ENCODE measurements at places on chromosomes 2 and 18. TPM values are rescaled to one million over a fixed set of nuclear protein-coding genes. Genes with fewer than 3 reads are reported as not detected.
A peak's percentile ranks its signal among the peaks of the same experiment; 100 is the strongest.

Gene SLC5A7
- total RNA-seq: not detected

- H3K4me3 ChIP-seq: no peak overlapping the region
- H3K27me3 ChIP-seq: no peaks in the 10 kb centered on the region
- no peaks in the 10 kb centered on the region for H3K4me1 ChIP-seq
- no peak overlapping the region for H3K27ac ChIP-seq
- H3K36me3 ChIP-seq: no peaks in the 10 kb centered on the region
- no peak for DNase-seq
Measured at GRCh38 chr18:27014841-27015240, 149.3 kb upstream of the AQP4 start.

GRCh38 chr2:71586471-71586870, 133.1 kb downstream of the DYSF start:
- H3K27ac ChIP-seq: no peak overlapping the region
- no peaks in the 10 kb centered on the region for H3K4me1 ChIP-seq
- H3K27me3 ChIP-seq: no peaks in the 10 kb centered on the region

GRCh38 chr2:32719430-32719829, 91.6 kb downstream of the TTC27 start:
- H3K4me1 ChIP-seq: peaks cover 14% of the 10 kb centered on the region
- H3K27me3 ChIP-seq: no peaks in the 10 kb centered on the region
- H3K27ac ChIP-seq: no peak overlapping the region
- H3K36me3 ChIP-seq: peaks cover under 1% of the 10 kb centered on the region
- H3K4me3 ChIP-seq: no peak overlapping the region
- no peak for DNase-seq

Gene EMILIN1
- 6.2 TPM for total RNA-seq

GRCh38 chr2:217616936-217617335, 385.9 kb downstream of the TNS1 start:
- no peak for DNase-seq
- no peak overlapping the region for H3K4me3 ChIP-seq
- H3K36me3 ChIP-seq: no peaks in the 10 kb centered on the region
- no peak overlapping the region for H3K27ac ChIP-seq

Gene LIMS1
- total RNA-seq: 37.8 TPM

Gene NAT8
- total RNA-seq: not detected

Gene TTL
- total RNA-seq: 24.2 TPM

GRCh38 chr2:102783506-102784183, 21.8 kb downstream of the TMEM182 start:
- DNase-seq: no peak
- no peak overlapping the region for H3K27ac ChIP-seq
- H3K4me1 ChIP-seq: no peaks in the 10 kb centered on the region
- H3K27me3 ChIP-seq: no peaks in the 10 kb centered on the region
- no peak overlapping the region for H3K4me3 ChIP-seq

DNA sequence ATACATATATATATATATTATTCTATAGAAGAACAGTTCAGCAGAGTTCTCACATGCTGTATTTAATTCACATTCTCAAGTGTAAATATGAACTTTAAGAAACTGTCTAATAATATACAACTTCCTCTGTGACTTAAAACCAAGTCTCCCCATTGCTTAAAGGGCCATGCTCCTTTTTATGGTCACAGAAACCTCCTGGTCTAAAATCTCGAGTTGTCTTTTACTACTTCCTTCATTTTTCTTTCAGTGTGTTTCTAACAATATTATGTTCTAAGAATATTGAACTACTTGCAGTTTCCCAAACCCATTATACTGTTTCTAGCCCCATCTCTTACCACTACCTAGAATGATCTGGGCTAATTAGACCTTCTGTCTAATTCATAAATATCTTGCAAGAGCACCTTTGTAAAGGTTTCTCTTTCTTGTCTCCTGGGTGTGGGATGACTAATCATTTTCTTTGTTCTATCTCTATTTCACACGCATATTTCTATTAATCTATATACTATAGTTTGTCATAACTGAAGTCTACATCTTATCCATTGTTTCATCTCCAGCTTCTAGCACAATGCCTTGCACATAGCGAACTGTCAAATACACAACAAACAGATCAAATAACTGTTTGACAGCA, 48.8 kb downstream of the ERBB4 start:
- H3K4me1 ChIP-seq: no peaks in the 10 kb centered on the region
- no peak overlapping the region for H3K4me3 ChIP-seq
- H3K27me3 ChIP-seq: no peaks in the 10 kb centered on the region
- no peak for DNase-seq
- H3K36me3 ChIP-seq: no peaks in the 10 kb centered on the region

DNA sequence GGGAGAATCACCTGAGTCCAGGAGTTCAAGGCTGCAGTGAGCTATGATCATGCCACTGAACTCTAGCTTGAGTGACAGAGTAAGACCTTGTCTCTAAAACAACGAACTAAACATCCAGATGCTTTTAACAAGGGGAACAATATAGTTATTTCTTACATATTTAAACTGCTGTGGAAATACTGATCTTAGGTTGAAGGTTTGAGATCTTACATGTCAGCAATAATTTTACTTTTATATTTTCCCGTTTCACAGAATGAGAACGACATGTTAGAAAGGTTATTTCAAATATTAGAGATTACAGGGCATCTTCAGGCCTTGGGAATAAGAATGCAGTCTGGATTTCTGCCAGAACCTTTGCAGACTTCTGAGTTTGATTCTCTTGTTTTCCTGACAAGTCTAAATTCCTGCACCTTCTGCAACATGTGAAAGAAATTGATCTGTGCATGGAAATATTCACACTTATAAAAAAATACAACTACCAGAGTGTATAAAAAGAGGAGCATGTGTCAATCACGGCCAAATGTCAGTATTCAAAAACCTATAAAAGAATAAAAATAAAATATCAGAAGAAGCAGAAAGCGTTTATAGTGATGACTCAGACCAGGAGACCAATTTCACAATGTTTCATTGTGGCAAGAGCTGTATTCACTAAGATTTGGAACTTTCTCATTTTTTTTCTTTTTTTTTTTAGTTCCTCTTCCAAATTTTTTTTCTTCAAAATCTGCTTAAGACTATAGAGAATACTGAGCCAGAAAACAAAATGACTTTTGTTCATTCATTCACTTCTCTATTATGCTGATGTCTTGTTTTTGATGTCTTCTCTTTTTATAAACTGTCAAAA, 29.6 kb downstream of the COLEC12 start:
- no peak overlapping the region for H3K4me3 ChIP-seq
- H3K27ac ChIP-seq: no peak overlapping the region
- no peaks in the 10 kb centered on the region for H3K36me3 ChIP-seq
- H3K4me1 ChIP-seq: no peaks in the 10 kb centered on the region
- no peaks in the 10 kb centered on the region for H3K27me3 ChIP-seq

GRCh38 chr2:127270663-127271062, 23.3 kb downstream of the ERCC3 start:
- H3K4me3 ChIP-seq: no peak overlapping the region
- no peaks in the 10 kb centered on the region for H3K4me1 ChIP-seq
- no peak for DNase-seq
- H3K27me3 ChIP-seq: no peaks in the 10 kb centered on the region
- no peak overlapping the region for H3K27ac ChIP-seq
- H3K36me3 ChIP-seq: peaks cover 13% of the 10 kb centered on the region

Gene NPAS2
- 29.1 TPM for total RNA-seq

DNA sequence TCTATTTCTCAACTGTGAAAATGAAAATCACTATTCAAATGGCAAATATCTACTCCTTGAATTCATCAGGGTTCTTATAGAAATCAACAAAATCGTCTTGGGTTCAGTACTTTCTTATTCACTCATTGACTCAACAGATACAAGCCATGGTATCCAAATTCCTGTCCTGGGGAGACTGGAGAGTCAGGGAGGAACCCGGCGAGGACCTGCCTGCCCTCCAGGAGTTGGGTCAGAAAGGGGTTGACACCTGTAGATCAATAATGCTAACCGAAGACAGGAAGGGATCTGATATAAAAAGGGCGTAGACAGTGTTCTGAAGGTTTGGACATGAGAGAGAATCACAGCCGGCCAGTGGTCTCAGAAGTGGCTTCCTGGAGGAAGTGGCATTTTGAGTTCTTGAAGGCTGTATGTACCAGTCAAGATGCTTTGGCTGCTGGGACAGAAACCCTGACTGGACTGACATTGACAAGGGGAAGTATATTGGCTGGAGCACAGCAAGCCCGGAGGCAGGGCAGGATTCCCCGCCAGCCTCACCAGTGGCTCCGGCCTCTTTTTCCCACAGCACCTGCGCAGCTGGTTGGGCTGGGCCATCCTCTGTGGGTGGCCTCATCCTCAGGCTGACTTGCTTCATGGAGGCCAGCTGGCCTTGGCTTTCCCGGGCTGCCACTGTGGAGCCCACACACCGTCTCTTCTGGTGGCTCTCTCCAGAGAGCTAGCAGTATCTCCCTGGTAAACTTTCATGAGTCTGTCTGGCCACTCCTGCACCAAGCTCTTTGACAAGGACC, 3.0 kb downstream of the LRRFIP1 start:
- no peaks in the 10 kb centered on the region for H3K36me3 ChIP-seq
- H3K4me3 ChIP-seq: no peak overlapping the region

Gene NPPC
- 0.49 TPM for total RNA-seq

GRCh38 chr2:24708537-24709152, 84.5 kb downstream of the PTRHD1 start:
- H3K36me3 ChIP-seq: peaks cover 65% of the 10 kb centered on the region
- DNase-seq: no peak
- H3K4me1 ChIP-seq: no peaks in the 10 kb centered on the region
- no peaks in the 10 kb centered on the region for H3K27me3 ChIP-seq

- no peaks in the 10 kb centered on the region for H3K27me3 ChIP-seq
- H3K4me1 ChIP-seq: no peaks in the 10 kb centered on the region
- no peak for DNase-seq
- no peaks in the 10 kb centered on the region for H3K36me3 ChIP-seq
Measured at GRCh38 chr2:9298583-9298982, 92.0 kb downstream of the ASAP2 start.

GRCh38 chr2:73995810-73996209, 11.1 kb downstream of the TET3 start:
- H3K4me1 ChIP-seq: peaks cover 23% of the 10 kb centered on the region
- no peak overlapping the region for H3K27ac ChIP-seq
- no peak for DNase-seq

Gene ANKRD29
- 2.9 TPM for total RNA-seq

Gene IL18R1
- total RNA-seq: 1.3 TPM

- no peak overlapping the region for H3K27ac ChIP-seq
- no peaks in the 10 kb centered on the region for H3K36me3 ChIP-seq
- no peak overlapping the region for H3K4me3 ChIP-seq
- no peaks in the 10 kb centered on the region for H3K27me3 ChIP-seq
- no peak for DNase-seq
- H3K4me1 ChIP-seq: no peaks in the 10 kb centered on the region
Measured at GRCh38 chr2:140384946-140385345, 1604.8 kb upstream of the NXPH2 start.

Gene QPCT
- 13.7 TPM for total RNA-seq

- no peaks in the 10 kb centered on the region for H3K36me3 ChIP-seq
- no peaks in the 10 kb centered on the region for H3K27me3 ChIP-seq
- H3K4me3 ChIP-seq: no peak overlapping the region
Measured at GRCh38 chr2:104932243-104932642, 78.3 kb downstream of the POU3F3 start.

GRCh38 chr2:40282428-40282827, 169.5 kb downstream of the SLC8A1 start:
- DNase-seq: no peak
- H3K36me3 ChIP-seq: no peaks in the 10 kb centered on the region
- H3K4me1 ChIP-seq: peaks cover 11% of the 10 kb centered on the region
- no peaks in the 10 kb centered on the region for H3K27me3 ChIP-seq

DNA sequence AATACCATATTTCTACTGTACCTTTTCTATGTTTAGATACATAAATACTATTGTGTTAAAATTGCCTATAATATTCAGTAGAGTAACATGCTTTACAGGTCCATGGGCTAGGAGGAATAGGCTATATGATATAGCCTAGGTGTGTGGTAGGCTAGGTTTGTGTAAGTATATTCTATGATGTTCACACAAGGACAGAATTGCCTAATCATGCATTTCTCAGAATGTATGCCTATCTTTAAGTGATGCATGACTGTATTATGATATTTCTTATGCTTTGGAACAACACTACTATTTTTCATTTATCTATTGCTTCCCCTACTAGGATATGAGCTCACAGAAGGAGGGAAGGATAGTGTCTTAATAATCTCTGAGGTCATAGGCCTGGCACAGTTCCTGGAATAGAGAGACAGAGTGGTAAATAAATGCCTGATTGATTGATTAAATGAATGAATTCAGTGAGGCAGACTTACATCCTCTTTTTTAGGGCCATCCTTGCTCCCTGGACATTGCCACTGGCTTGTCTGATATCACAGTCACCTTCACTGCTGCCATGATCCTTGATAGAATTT, 121.0 kb downstream of the MYO3B start:
- H3K27me3 ChIP-seq: no peaks in the 10 kb centered on the region
- no peaks in the 10 kb centered on the region for H3K4me1 ChIP-seq
- no peak overlapping the region for H3K4me3 ChIP-seq
- H3K36me3 ChIP-seq: no peaks in the 10 kb centered on the region

GRCh38 chr2:9779596-9780264, 63.5 kb upstream of the TAF1B start:
- peaks cover 36% of the 10 kb centered on the region for H3K4me1 ChIP-seq
- H3K27me3 ChIP-seq: no peaks in the 10 kb centered on the region
- DNase-seq: no peak

DNA sequence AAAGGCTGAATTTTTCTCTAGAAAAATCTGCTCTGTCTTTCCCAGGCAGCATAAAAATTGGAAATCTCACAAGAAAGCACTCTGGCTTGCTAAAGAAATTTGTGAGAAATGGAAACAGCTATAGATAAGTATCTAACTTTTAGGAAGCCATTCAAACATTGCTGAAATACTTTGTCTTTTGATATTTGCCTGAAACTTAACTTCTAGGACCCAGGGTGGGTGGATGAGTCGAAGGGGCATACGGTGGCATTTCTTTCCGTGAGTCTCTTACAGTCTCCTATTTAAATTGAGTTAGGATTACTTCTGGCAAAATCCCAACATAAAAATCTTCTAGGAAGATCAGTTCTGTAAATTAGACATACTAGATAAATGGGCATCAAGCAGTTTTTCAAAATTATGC, 532 bp upstream of the COL3A1 start:
- peak overlapping the region; percentile 46 for H3K4me3 ChIP-seq
- H3K27me3 ChIP-seq: no peaks in the 10 kb centered on the region
- peak overlapping the region; percentile 72 for H3K27ac ChIP-seq
- no peaks in the 10 kb centered on the region for H3K4me1 ChIP-seq
- H3K36me3 ChIP-seq: no peaks in the 10 kb centered on the region
- DNase-seq: no peak

Gene ACVR1C
- total RNA-seq: 0.19 TPM

GRCh38 chr2:218187296-218188015, 20.7 kb upstream of the CXCR1 start:
- no peak overlapping the region for H3K4me3 ChIP-seq
- no peaks in the 10 kb centered on the region for H3K36me3 ChIP-seq
- no peak for DNase-seq
- peaks cover 15% of the 10 kb centered on the region for H3K4me1 ChIP-seq
- H3K27me3 ChIP-seq: no peaks in the 10 kb centered on the region
- peak overlapping the region; percentile 3 for H3K27ac ChIP-seq

DNA sequence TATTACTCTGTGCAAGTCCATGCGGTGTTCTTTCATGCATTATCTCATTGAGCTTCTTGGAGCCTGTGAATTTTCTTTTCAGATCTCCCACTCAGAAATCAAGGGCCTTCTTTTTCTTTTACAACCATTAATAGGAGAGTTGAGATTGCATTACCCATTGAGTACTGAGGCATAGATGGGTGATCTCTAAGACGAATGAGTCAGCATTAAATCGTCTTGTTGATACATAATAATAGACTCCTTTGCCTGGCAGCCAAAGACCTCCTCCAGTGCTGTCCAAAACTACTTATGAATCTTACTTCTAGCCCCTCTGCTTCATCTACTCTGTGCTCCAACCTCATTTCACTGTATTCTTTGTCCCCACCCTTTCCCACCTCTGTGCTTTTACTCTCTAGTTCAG, 180.5 kb downstream of the AGPS start:
- no peak for DNase-seq
- no peaks in the 10 kb centered on the region for H3K27me3 ChIP-seq
- no peaks in the 10 kb centered on the region for H3K36me3 ChIP-seq

Measured in esophagus squamous epithelium (tissue), 5 donors.